ENCODE measurements at places on chromosomes 7 and 10. TPM values are rescaled to one million over a fixed set of nuclear protein-coding genes. Genes with fewer than 3 reads are reported as not detected.

The ATOH7 gene
- not detected for total RNA-seq

GRCh38 chr7:96061009-96061408, 260.9 kb downstream of the SLC25A13 start:
- no peak for DNase-seq

DNA sequence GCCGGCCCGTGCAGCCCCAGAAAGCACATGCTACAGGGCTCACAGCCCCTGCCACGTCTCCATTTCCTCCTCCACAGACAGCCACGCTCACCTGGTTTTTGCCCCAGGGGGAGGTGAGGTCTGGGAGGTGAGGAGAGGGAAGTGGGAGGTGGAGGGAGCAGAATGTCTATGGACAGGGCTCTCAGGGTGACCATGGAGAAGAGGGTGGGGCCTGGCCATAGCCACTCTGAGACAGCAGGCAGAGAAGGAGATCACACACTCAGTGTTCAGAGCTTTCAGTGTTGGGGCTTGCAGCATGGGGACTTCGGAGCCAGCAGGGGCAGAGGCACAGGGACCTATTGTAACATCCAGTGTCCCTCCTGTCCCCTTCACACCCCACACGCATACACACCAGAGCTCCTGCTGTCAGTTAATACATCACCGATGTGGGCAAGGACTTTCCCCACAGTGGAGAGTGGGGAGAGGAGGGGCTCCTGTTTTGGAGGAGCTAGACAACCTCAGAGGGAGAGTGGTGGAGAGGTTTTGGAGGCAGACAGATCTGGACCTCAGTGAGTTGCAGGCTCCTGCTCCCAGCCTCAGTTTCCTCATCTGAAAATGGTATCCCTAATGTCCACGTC, 14.4 kb downstream of the WDFY4 start:
- no peak for DNase-seq

The TACR2 gene
- not detected for total RNA-seq

GRCh38 chr7:37409461-37409860, 39.2 kb downstream of the ELMO1 start:
- peak; percentile 47 for DNase-seq

DNA sequence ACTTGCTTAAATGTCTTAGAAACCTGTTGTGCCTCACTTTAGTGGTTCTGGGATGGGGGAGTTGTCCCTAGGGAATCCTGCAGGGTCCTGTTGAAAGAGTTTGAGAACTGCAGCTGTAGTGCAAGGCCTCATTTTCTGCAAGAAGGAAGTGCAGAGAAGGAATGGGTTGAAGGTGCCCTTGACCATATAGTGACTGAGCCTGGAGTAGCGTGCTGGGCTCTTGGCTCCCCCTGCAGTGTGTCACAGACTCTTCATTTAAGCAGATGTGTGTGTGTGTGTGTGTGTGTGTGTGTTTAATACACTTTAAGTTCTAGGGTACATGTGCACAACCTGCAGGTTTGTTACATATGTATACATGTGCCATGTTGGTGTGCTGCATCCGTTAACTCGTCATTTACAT, 92.2 kb downstream of the GRK5 start:
- DNase-seq = no peak

The OR13A1 gene
- total RNA-seq = not detected

DNA sequence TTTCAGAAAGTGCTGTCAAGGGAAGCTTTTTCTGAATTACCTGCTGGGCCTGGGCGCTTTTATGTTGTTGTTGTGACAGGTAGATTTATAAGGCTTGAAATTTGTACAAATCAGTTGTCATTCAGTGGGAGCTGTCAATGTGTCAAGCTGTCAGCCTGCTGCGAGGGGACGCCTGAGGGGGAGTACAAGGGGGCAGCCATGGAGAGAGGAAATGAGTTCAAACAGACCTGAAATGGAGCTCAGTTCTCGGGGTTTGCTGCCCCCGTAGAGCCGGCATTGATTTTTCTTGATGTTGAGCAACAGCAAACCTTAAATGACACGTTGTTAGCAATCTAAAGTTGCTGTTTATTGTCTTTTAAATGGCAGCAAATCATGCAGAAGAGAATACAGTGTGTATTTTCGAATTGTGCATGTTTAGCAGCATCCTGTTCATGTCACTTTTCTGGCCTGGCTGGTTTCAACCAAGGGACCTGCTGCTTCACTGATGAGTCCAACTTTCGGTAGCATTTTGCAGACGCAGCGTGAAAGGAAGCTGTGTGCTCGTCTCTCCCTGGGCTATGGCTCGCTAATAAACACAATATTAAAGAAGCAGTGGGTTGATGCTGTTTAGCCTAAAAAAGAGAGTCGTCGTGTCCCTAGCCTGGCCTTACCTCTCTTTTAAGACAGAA, 166.5 kb downstream of the LRMDA start:
- DNase-seq = no peak

GRCh38 chr7:125506331-125506730, 576.7 kb upstream of the POT1 start:
- no peak for DNase-seq

DNA sequence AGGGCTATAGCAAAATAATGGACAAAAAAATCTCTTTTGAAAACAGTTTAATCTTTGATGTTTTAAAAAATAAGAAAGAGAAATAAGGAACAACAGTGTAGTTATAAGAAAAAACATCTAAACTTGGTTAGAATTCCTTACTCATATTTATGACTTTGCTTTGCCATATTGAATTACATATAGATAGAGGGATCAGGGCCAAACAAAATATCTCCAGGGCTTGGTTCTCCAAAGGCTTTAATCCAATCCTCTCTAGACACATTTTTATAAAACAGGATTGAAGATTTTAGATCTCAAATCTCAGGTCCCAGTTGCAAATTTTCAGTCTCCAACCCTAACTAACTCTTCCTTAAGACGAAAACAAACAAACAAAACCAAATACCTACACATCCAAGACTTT, 72.6 kb upstream of the RHOBTB1 start:
- no peak for DNase-seq

All from endothelial cell of umbilical vein (primary cell).